ENCODE measurements at places on chromosomes 1 and 21.
A peak's percentile ranks its signal among the peaks of the same experiment; 100 is the strongest.

- DNase-seq = no peak
These were observed 283.5 kb upstream of the ADAMTS5 start for GRCh38 chr21:27250366-27250765.

DNA sequence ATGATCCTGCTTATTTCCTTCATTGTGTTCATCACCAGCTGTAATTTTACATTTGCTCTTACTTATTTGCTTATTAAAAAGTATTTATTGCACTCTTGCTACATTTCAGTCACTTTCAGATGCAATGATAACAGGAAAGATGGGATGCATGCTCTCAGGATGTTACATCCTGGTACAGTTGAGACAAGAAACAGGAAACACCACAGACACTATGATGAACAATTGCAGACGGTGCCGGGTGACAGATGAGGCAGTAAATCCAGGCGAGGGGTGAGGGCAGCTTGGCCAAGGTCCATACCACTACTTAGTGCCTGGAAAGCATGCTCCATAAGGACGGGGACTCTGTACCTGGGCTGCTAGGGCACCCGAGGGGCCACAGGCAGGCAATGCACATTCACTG, 156.6 kb upstream of the RAB4A start:
- no peak for DNase-seq

DNA sequence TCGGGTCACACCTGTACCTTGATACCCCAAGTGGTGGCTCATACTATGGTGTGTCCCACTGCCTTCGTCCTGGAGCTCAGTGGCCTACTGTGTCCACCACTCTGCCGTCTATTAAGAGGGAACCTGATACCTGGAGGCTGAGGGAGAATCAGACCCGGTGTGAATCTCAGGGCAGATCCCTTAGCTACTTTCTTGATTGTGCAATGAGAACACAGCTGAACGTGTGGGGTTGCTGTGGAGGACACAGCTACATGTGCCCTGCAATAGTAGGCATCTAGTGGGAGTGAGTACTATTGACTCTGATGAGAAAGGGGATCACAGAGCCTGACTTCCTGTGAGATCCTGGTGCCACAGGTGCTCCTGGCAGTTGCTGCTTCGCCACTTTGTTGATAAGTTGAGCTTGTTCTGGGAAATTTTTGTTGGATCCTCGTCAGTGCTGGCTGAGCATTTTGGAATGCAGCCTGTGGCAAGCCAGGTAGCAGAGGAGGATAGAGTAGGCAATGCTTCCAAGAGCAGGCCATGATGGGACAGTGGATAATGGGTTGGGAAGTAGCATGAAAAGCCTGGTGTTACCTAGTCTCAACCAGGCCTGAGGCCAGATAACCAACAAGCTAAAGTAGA, 28.2 kb upstream of the MPZL1 start:
- DNase-seq = no peak

DNA sequence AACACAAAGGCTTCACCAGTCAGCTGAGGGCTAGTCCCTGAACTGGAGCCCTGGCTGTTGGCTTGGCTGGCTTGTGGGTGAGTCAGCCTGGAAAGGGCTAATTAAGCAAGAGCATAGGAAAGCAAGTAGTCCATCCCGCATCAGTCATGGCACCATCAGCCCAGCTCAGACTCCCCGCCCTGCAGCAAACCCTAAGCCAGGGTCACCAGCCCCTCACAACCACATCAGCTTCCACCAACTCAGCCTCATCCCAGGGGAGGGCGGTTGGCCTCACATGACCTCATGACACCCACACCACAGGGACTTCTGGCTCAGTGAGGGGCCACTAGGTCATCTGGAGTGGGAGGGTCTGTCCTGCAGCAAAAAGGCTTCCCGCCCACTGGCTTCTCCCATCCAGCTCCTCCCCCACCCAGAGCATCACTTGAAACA, 7.0 kb upstream of the SPATC1L start:
- DNase-seq = no peak

- DNase-seq = no peak
These were observed 4.2 kb downstream of the HIVEP3 start for GRCh38 chr1:41914516-41914915.

DNA sequence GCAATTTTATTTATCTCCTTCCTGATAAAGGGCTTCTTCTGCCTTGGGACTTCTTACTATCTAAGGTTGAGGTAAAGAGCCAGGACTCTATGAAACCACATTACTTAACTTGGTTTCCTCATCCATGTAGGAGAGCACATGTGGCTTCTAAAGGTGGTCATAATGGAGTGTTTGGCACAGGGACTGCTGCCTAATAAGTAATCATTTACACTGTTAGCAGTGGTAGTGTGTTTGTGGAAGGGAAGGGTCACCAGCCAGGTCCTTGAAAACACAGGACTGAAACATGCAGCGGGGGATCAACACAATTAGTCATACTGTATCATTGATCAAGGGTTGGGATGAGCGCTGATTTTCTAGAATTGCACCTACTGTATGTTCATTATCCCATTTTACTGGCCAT, 59.6 kb downstream of the UCK2 start:
- DNase-seq = no peak

GRCh38 chr1:106921186-106921585, 135.3 kb upstream of the PRMT6 start:
- no peak for DNase-seq

GRCh38 chr1:25519624-25520023, 23.8 kb upstream of the LDLRAP1 start:
- DNase-seq = no peak

GRCh38 chr1:234114648-234115307, 210.3 kb downstream of the SLC35F3 start:
- DNase-seq = peak; percentile 74
